ENCODE measurements at places on chromosomes 11 and 22.

DNA sequence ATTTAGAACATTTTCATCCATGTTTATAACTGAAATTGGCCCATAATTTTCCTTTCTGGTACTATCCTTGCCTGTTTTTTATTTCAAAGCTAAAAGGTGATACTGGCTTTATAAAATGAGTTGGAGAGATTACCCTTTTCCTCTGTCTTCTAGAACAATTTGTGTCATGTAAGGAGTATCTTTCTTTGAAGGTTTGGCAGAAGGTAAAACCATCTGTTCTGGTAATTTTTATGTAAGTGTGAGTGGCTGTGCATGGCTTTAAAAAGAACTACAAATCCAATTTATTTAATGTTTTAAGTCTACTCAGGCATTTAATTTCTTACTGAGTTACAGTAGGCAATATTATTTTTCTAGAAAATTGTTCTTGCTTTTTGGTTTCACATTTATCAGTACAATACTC, 7.7 kb upstream of the MRGPRD start:
- DNase-seq = no peak

GRCh38 chr11:69671734-69672465, 3.3 kb downstream of the LTO1 start:
- no peak for DNase-seq

- DNase-seq = no peak
These were observed 238.8 kb downstream of the TBC1D22A start for GRCh38 chr22:47001288-47001687.

DNA sequence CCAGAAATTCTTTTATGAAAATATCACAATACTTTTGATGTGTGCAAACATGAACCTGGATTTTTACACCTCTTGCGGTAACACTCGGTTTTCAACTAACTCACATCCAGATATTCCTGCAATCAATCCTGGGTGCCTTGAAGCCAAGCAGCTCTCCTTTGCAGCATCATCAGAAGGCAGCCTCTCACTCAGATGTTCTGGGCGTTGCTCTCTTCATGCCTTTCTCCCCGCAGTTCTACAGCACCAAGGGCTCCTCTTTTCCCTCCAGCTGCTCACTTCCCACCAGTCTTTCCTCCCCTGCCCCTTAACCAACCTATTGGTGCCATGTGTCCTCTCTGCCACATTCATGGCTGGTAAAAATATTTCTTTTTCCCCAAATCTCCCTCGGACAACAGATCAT, 2.9 kb downstream of the FAM181B start:
- DNase-seq = no peak

DNA sequence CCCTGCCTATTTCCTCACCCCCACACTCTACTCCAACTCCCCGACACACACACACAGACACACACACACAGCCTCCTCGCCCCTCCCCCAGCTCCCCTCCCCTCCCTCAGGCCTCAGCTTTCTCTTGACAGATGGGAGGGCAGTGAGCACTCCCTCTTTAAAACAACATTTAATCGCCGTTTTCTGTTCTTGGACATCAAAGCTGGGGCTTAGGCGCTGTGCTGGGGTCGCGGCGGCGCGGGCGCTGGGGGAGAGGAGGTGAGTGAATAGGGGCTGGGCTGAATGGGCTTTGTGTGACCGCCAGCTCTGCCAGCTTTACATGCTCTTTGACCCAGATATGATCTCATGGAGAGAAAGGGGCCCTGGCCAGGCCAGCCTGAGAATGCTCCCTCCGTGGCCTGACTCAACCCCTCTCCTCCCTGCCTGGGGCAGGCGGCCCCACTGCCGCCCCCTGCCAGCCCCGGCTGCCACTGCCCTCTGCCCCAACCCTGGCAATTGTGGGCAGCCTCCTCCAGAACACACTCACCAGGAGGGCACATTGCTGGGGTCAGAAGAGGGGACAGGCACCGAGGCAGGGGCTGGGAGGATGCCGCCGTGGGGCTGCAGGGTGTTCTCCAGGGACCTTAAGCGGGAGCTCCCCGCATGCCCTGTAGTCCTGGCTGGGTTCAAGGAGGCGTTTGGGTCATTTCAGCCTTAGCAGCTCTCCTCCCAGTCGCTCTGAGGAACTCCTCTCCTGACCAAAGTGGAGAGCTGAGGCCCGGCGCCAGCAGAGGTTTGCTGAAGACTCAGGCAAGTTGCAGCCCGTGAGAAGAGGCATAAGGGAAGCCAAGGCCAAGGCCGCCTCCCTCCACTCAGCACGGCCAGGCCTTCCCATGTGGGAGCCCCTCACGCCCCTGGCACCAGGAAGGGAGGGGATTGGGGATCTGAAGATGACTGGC, 38.3 kb upstream of the NNMT start:
- peak; percentile 64 for DNase-seq

DNA sequence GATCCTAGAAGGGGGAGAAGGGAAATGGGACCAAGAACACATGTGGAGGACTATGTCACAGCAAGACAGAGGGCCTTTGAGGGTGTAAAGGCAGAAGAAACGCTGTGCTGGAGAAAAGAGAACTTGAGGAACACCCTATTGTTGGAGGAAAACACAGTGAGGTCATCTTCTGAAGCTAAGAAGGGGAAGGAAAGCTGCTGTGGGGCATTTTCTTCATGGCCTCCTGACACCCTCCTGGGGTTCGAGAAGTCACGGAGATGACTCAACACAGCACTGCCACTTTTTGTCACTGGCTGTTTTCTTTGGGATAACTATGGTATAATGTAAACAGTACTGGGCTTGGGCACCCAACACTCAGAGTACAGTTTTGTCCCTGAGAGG, 492.6 kb upstream of the CADM1 start:
- no peak for DNase-seq

Measured in foreskin fibroblast (primary cell).